ENCODE measurements at places on chromosomes 12 and 14.

GRCh38 chr12:29738365-29738764, 45.4 kb downstream of the TMTC1 start:
- no peak for DNase-seq

GRCh38 chr12:109291117-109291516, 18.0 kb downstream of the FOXN4 start:
- no peak for DNase-seq

GRCh38 chr14:79111987-79112501, 941.9 kb downstream of the NRXN3 start:
- DNase-seq = no peak

GRCh38 chr12:132514216-132514820, 24.4 kb downstream of the FBRSL1 start:
- DNase-seq = no peak

- DNase-seq = no peak
These were observed 185.1 kb upstream of the CDKN3 start for GRCh38 chr14:54211551-54212308.

DNA sequence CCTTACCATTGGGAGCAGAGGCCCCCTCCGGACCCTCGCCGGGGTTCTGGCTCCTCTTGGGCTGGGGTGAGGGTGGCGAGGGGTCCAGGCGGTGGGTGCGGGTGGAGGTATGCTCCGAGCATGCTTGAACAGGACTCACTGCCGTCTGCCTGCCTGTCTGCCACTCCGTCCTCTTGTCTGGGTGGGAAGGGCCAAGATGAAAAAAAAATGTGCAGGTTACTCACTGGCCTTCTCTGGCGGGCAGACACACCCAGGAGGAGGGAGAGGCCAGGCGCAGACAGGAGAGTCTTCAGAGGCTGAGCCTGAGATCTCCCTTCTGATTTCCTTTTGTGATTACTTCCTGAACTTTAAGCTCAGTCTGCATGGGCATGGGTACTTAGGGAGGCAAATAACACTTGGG, 76.1 kb downstream of the STON2 start:
- DNase-seq = no peak

DNA sequence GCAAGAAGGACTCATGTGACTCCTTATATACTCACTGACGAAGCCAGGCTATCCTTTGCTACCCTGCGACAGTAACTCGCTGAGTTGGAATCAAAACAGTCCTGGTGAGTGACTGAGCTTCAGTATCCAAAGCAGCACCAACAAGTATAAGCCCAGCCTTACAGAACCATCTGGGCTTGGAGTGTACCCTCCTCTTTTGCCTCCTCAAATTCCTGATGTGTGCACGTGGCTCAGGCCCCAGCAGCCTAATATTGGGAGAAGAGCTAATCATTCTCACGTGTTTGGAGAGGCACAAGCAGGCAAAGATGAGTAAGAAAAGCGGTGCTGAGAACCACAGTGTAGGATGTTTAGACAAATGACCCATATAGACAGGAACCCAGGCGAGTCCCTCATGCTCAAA, 34.4 kb downstream of the PPTC7 start:
- DNase-seq = no peak

DNA sequence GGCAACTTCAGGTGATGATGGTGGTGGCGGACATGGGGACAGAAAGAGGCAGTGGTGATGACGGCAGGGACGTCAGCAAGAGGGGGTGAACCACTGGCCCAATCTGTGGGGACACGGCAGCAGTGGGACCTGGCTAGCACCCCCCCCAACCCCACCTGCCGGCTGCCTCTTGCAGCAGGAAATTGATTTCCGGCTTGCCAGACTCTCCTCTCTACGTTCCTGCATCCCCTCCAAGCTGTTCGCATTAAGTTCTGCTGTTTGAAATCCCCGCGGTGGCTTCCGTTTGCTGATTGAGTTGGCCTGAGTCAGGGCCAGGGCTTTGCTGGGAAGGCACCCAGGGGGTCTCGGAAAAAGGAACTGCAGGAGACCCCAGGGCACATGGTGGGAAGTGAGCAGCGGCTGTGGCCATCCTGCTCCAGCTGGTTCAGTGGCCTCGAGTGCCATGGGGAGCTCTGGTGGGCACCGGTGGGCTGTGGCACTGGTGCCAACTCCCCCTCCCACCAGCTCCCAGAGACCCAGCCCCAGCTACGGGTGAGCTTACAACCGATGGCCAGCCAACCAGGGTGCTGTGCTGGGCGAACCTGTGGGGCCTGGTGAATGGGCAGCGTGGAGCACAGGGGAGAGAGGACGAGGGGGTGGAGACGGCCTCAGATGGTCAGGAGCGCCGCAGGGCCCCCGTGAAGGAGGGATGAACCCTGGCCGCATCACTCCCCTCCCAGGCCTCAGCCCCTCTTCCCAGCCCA, 14.6 kb upstream of the NUDT14 start:
- DNase-seq = no peak
